ENCODE measurements at places on chromosomes 11 and 22. TPM values are rescaled to one million over a fixed set of nuclear protein-coding genes. Genes with fewer than 3 reads are reported as not detected.

Gene OR5A1
- total RNA-seq, result not detected

Gene ANO5
- 3.8 TPM for total RNA-seq

Gene FOSL1
- total RNA-seq, result not detected

Gene BACE1
- total RNA-seq, result 103 TPM
